Mesothelial cell of epicardium (in vitro differentiated cells): ENCODE measurements at places on chromosomes 4 and X. TPM values are rescaled to one million over a fixed set of nuclear protein-coding genes. Genes with fewer than 3 reads are reported as not detected.

S100P gene
- total RNA-seq = 1.1 to 4.6 TPM (median 3.4 TPM) in 3 replicates

ADGRG2 gene
- total RNA-seq = 0.98 to 1.0 TPM (median 0.99 TPM) in 3 replicates

TMEM154 gene
- 0.75 to 1.2 TPM (median 0.98 TPM) in 3 replicates for total RNA-seq

DNA sequence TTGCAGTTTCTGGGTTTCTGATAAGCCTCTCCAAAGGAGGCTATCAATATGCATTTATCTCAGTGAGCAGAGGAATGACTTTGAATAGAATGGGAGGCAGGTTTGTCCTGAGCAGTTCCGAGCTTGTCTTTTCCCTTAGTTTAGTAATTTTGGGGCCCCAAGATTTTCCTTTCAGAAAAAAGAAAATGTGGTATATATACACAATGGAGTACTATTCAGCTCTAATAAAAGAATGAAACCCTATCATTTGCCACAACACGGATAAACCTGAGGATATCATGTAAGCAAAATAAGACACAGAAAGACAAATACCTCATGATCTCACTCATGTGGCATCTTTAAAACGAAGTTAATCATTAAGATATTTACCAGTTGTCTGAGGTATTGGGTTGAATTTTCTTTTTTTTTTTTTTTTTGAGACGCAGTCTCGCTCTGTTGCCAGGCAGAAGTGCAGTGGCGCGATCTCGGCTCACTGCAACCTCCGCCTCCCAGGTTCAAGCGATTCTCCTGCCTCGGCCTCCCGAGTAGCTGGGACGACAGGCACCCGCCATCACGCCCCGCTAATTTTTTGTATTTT is 540 bp downstream of the ZNF721 start:
- H3K27me3 ChIP-seq = no peaks in the 10 kb centered on the region
- H3K36me3 ChIP-seq = peaks cover 43% of the 10 kb centered on the region
- DNase-seq = no peak
- H3K4me3 ChIP-seq = peak overlapping the region; percentile 95
- H3K27ac ChIP-seq = peak overlapping the region; percentile 98

DNA sequence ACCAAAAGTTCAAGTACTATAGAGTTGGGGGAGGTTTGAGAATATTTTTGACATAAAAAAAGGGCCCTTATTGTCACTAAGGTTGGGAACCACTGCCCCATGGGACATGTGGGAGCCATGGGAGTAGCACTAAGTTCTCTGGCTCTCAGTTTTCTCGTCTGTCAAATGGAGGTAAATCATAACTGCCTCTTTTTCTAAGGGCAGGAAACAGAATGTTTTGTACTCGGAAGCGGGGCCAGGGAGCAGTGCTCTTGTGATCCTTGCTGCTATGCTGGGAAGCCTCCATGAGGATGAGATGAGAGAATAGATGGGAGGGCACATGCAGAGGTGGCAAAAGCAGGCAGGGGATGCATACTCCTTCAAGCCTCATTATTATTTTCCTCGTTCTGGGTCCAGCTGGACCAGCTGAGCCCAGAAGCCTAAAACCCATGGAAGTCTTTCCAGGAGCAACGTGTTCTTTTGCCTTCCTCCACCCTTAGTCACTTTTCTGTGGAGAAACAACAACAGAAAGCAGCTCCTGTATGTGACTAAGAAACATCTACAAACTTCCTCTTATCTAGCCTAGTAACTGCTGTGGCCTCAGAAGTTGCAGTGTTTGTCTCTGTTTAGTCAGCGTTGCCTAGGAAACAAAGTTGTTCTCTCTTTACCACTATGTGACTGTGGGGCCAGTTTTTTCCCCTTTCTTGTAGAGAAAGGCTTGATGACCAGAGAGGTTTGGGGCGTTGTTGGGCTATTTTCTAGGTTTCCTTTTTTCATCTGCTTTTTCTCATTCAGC is 64.8 kb downstream of the TSC22D3 start:
- H3K4me3 ChIP-seq = peak overlapping the region; percentile 21
- H3K27me3 ChIP-seq = no peaks in the 10 kb centered on the region
- no peak for DNase-seq
- H3K36me3 ChIP-seq = peaks cover 3% of the 10 kb centered on the region

- no peak for DNase-seq
- H3K36me3 ChIP-seq = no peaks in the 10 kb centered on the region
- H3K4me3 ChIP-seq = no peak overlapping the region
Observed at GRCh38 chr4:70713453-70714078, 8.2 kb upstream of the RUFY3 start.

DNA sequence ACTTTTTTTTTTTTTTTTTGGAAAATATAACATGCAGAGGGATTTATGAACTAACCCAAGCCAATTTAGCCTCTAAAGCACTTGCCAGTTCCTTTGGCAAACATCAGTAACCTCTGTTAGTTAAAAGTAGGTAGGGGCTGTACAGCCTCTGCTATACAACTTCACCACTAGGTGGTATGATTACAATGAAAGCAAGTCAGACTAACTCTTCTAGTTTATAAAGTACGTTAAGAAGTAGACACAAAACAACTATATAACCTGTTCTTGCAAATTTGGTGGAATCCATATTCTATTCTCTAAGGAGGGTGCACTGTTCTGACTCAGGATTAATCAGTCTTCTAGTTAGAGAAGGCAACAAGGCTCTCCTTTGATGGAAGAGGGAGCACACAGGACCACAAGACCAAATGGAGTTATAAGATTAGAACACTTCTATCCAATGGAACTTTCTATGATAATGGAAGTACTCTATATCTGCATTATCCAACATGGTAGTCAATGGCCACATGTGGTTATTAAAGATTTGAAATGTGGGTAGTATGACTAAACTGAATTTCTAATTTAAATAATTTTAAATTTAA is 12.8 kb downstream of the AIMP1 start:
- H3K27me3 ChIP-seq = no peaks in the 10 kb centered on the region
- DNase-seq = no peak

DNA sequence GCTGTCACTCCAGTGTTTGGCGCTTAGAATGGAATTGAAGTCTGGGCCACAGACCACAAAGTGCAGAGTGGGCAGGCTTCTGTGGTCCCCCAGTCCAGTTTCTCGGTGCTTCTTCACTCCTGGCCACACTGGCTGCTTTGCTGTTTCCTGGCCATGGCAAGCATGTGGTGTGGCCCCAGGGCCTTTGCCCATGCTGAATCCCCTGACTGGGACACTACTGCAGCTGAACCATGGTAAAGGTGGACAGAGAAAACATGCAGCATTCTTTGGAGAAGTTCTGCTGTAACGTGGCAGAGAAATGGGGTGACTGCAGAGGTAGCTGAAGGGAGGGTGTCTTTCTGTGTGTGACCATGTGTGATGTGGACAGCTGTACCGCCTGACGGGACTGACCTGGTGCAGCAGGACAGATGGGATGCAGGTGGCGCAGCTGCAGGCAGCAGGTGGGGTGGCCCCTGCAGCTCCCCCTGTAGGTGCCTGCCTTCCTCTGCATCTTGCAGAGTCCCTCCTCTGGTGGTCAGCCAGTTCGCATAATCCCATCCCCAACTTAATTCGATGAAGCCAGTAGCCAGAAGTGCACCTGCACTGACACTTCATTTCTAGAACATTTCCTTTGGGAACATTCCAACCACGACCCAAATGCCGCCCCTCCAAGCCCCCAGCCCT is 13.2 kb upstream of the S100P start:
- no peak overlapping the region for H3K27ac ChIP-seq
- H3K36me3 ChIP-seq = peaks cover 26% of the 10 kb centered on the region
- DNase-seq = no peak
- H3K4me3 ChIP-seq = no peak overlapping the region
- no peaks in the 10 kb centered on the region for H3K27me3 ChIP-seq

- H3K36me3 ChIP-seq = no peaks in the 10 kb centered on the region
- H3K27ac ChIP-seq = no peak overlapping the region
- no peak for DNase-seq
- no peaks in the 10 kb centered on the region for H3K27me3 ChIP-seq
- H3K4me3 ChIP-seq = no peak overlapping the region
Observed at GRCh38 chrX:103151799-103152198, 58.9 kb upstream of the NXF3 start.
